ENCODE measurements at places on chromosomes 3 and 15.

DNA sequence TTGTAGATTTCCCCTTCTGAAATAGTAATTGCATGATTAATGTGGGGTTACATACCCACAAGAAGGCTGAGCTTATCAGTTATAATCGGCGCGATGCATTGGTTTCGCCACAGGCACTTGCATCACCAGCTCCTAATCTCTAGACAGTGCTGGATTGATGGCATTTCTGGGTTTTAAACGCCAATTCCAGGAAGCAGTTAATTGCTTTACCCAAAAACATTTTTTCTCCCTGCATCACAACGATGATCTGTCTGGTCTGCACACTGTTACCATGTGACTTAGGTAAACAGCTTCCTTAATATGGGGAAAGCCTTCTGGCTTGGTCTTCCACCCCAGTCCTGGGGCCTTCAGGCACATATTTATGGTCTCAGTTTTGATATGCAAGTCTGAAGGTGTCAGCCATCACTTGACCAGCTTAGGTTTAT lies 70.0 kb upstream of the HEG1 start:
- DNase-seq = peak; percentile 56

GRCh38 chr3:143031327-143031726 lies 30.0 kb downstream of the U2SURP start:
- DNase-seq = no peak

- no peak for DNase-seq
These were observed 54.1 kb downstream of the LPP start for GRCh38 chr3:188207941-188208515.

- peak; percentile 87 for DNase-seq
These were observed 401.1 kb downstream of the NAALADL2 start for GRCh38 chr3:175260145-175260794.

DNA sequence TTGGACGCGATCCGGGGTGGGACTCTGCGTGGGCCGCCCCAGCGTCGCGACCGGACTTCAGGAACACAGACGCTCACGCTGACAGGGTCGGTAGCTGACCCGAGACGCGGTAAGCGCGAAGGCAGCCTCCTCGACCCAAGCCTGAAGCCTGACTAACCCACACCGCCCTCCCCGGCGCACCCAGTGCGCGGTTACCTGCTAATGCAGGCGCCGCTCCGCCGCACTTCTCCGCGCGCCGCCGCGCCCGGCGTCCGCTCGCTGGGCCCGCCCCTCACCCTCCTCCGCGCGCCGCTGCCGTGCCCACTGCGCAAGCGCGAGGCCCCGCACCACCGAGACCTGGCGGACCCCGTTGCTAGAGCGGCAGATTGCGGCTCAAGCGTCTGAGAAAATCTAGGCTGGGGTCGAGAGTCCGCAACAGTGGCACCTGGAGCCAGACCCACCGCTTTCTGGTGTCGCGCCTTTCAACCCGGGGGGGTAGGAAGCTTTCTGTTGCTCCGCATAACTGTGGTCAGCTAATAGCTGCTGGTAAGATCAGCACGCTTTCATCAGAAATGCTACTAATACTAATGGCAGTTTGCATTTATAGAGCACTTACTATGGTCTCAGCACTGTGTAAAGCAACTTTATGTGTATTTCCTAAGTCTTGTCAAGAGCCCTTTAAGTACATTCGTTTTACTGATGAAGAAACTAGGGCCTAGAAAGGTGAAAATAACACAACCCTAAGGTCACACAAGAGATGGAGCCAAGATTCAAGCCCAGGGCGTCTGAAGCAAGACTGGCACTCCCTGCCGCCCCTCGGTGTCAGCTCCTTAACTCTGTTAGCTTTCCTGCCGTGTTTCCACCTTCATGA lies at the start of gene TBCCD1:
TBCCD1 (minus strand) TSS at position 268 of the 850 bp plus-strand sequence. CDS start 3,010 bp downstream, outside the sequence.
- DNase-seq = peak; percentile 84

DNA sequence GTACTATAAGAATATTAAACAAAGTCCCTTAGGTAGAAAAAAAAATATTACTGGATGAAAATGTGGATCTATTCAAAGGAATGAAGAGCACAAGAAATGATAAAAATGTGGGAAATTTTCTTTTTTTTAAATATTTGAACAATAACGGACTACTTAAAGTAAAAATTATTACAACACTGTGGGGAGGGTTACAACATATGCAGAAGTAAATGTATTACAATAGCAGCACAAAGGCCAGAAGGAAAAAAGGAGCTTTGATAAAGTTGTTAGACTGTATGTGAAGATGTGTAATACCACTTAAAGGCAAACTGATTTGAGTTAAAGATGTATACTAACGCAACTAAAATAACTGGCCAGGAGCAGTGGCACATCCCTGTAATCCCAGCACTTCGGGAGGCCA lies 427.1 kb downstream of the SHQ1 start:
- no peak for DNase-seq
